Retinal pigment epithelial cell (primary cell): ENCODE measurements at places on chromosomes 3 and 15.

GRCh38 chr3:176521531-176522175, 675.6 kb downstream of the TBL1XR1 start:
- DNase-seq, result peak; percentile 7

DNA sequence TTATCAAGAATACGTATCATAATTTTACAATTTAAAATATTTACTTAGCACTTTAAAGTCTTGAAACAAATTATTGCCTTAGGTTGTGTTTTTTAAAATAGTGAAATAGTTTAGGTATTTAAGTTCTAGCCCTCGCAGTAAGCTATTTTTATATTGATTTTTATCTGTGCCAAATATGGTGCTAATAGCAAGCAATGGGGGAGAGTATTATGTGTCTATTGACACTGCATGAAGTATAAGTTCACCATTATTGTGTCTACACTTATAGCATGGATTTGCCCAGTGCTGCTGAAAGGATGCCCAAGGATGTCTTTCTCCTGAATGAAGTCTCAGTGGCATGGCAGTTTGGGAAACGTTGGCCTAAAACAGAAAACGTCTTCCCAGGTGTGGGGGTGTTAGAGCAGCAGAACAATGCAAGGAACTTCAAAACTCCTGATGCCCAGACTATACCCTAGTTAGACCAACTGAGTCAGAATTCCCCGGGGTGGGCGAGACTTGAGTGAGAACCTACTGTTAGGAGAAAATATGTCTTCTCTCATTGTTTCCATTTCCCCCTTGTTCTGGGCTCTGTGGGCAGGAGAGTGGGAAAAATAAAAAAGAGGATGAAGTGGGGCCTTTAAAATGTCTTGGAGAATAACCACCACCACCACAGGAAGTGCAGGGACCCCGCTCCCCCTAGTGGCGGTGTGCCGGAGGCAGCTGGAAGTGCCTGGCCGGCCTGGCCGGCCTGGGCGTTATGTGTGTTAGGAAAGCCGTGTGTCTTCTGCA, 104.2 kb upstream of the SLC7A14 start:
- no peak for DNase-seq

GRCh38 chr3:129855170-129855831, 38.2 kb downstream of the TMCC1 start:
- DNase-seq, result no peak

GRCh38 chr3:41638381-41638780, 323.5 kb downstream of the ULK4 start:
- DNase-seq, result no peak

DNA sequence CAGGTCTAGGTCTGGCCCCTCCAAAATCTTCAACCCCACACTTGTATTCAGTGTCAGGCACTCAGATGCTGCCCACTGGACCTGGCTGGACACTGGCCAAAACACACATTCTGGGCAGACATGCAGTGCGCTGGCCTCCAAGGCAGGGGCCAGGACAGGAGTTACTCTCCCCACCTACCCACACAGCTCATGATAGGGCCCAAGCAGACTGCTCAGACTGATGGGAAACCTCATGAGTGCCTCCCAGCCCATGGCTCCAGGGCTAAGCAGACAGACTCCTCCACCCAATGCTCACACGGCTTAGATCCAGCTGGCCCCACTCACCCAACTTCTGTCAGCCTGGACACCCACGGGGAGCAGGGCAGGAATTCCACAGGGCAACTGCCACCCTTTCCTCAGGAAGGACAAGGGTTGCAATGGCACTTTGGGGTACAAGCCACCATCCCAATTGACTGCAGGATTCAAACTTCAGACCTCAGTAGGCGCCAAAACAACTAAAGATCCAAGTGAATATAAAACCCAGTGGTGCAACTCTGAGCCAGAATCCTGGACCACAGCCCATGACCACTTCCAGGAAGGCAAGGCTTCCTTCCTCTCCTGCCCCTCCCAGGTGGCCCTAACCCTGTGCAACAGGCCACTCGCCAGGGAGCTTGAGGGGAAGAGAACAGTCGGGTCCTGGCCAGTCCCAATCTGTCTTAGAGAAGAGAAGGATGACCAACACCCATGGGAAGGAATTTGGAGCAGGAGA, 1.4 kb downstream of the LTF start:
- DNase-seq, result no peak

DNA sequence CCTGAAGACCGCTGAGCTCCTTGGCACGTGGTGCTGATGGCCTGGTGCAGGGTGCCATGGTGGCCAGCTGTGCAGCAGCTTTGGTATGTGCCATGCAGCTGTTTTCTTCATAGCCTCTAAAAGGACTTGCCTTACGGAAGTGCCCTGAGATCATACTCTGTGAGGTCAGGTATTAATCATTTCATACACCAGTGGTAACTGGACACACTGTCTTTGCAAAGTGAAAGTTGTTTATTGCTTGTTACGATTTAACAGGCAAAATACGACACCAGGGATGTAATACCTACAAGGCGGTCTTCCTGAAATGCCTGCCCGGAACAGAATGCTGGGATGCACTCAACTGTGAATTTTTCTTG, 184.6 kb downstream of the ATP10A start:
- DNase-seq, result no peak

DNA sequence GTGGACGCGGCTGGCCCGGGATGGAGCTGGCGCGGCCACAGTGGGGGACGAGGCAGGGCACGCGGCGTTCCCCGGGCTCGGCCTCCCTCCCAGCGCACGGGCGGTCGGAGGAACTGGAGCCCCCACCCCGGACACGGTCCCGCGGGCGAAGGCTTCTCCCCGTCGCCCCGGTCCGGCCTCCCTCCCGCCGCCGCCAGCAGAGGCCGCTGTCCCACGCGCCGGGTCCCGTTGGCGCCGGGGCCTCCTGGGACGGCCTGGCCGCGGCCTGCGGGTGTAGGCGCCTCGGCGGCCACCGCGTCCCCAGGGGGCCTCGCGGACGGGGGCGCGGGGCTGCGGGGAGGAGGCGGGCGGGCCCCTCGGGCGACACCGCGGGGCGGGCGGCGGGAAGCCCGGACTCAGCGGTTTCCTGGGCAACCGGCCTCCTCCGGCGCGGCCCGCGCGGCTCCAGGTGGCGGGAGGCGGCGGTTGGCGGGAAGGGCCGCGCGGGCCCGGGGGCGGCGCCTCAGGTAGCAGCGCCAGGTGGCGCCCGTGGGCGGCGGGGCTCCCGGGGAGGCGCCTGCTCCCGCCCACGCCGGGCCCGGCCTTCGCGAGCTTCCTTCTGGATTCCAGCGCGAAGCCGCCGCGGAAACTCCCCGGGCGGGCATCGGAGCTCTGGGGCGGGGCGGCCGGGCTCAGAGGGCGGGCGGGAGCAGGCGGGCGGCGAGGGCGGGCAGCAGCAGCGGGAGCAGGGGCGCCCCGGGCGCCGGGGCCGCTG, 26.7 kb downstream of the MELTF start:
- no peak for DNase-seq

GRCh38 chr3:65473736-65474135, 565.0 kb downstream of the MAGI1 start:
- no peak for DNase-seq

DNA sequence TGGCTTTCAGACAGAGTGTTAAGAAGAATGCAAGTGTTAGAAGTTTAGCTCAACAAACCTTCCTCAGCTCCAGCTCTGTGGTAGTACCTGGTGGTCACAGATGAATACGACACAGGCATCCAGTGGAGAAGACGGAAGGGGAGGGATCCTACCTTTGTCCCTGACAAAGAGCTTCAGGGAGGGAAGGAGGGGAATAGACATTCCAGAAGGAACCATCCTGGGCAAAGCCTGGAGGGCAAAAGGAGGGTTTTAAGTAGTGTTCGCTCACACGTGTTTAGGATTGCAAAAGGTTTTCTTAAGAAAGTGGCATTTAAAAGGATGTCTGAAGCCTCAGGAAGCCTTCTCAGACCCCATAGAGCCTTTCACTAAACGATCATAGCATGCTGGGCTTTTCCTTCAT, 2.8 kb downstream of the CHCHD4 start:
- no peak for DNase-seq

- DNase-seq, result no peak
Measured at GRCh38 chr3:149390772-149391212, 13.3 kb upstream of the TM4SF1 start.

DNA sequence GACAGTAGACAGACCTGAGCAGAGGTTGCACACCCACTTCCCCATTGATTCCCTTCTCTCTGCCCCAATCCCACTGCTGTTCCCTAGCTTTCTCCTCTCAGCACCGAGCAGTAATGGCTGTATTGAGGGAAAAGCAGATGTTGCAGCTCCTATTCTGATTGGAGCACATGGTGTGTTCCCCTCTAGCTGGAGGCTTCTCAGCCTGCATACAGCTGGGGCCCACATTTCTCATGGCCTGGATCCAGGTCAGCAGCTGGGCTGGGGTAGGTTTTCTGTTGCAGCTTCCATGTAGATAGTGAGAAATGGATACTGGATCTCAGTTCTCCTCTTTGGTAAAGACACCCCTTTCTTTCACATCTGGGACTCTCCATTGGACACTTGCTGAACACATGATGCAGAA, 50.1 kb downstream of the RYR3 start:
- DNase-seq, result no peak

DNA sequence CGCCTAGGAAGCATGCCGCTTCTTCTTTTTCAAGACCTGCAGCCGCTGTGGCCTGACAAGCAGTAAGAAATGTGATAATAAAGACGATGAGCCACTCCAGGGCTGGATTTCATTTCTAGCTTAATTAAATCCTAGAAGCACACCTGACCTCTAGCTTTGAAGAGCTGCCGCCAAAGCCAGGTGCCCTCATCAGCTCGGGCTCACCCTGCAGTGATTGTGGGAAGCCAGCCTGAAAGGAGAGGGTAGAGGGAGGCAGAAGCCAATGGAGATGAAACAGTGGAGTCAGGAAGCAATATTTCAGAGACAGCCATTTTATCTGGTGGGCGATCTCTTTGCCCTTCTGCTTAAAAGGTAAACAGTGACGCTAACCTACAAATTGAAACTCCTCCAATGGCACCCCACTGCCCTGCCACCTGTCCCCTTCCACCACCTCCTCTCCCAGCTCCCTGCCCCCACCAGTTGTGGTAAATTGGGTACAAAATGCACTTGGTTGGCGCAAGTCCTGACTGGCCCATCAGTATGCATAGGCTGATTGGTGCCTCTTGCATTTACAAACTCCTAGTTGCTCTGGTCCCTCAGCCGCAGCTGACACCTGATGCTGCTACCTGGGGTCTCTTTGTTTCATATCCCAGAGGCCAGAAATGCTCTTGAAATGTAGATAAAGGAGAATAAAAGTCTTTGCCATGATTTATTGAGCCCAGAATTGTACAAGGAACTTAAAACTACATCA, 385.3 kb downstream of the PDCD6IP start:
- DNase-seq, result no peak

GRCh38 chr15:92082006-92082843, 228.7 kb downstream of the SLCO3A1 start:
- peak; percentile 34 for DNase-seq

- DNase-seq, result no peak
Measured at GRCh38 chr3:46845397-46845859, 17.8 kb downstream of the MYL3 start.

DNA sequence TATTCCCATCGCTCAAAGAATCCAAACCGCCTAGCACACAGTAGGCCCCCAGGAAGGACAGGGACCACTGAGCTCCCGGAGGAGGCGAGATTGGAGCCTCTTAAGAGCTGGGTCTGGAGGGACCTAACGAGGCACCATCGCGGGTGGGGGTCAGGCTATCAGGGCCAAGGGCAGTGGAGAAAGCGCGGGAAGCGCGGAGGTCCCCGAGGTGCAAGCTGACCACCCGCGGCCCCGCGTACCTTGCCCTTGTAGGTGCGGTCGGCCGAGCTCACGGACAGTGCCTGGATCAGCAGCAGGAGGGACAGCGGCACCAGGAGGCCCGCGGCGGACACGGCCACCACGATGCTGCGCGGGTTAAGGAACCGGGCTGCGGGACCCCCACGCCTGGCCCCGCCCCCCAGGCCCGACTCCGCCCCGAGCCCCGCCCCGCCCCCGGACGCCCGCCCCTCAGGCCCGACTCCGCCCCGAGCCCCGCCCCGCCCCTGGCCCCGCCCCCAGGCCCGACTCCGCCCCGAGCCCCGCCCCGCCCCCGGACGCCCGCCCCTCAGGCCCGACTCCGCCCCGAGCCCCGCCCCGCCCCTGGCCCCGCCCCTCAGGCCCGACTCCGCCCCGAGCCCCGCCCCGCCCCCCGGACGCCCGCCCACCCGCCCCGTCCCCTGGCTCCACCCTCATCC, 3.9 kb downstream of the ZDHHC19 start:
- DNase-seq, result no peak

GRCh38 chr3:113783980-113784379, 37.1 kb downstream of the ATP6V1A start:
- DNase-seq, result no peak

DNA sequence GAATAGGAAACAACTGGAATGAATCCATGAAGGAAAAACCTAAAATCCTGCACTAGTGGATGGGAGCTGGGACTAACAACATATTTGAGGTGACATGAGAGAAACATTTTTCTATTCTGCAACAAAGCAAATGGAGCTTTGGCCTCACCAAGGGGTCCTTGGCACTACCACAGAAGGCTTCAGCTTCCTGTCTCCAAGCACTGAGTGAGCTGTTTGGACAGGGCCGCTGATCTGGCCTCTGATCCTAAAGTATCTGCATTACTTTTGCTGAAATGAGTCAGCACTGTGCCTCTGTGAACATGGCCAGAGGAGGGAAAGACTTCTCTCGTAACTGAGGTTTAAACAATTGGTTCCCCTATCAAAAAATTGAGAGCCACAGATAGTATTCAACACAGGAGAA, 9.0 kb downstream of the ARPP21 start:
- DNase-seq, result no peak

GRCh38 chr3:143070977-143071551, 48.5 kb upstream of the CHST2 start:
- DNase-seq, result no peak

DNA sequence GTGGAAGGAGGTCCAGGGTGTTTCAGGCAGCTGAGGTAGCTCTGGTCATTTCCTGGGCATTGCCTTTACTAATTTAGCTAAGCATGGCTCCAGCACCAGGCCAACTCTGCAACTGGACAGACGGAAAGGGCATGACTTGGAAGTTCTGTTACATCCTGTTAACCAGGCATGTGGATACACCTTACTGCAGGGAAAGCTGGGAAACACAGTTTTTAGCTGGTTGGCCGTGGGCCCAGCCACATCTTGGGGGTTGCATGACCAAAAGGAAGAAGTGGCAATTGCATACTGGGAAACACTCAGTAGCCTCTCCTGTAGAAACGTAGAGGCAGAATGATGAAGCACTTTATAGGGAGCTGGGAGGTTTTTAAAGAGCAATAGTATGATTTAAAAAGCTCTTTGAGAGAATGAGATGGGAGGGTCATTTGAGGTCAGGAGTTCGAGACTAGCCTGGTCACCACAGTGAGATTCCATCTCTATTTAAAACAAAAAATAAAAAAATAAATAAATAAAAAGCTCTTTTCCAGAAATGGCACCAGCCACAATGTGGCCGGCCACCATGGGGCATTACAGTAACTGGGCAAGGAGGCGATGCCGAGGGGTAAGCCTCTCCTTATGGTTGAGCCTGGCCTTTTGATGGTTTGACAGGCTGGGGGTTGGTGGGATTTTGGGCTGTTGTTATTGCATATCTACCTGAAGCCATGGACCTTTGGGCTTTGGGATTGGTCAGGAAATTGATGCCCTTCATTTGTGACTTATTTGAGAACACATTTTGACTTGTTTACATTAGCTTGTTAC, 28.6 kb downstream of the TRAK1 start:
- no peak for DNase-seq

GRCh38 chr3:104887619-104888018, 479.1 kb upstream of the ALCAM start:
- DNase-seq, result no peak
